ENCODE measurements at places on chromosomes 12 and 14. TPM values are rescaled to one million over a fixed set of nuclear protein-coding genes. Genes with fewer than 3 reads are reported as not detected.

OVCH1 gene
- not detected for total RNA-seq

GPRC5A gene
- 0.24 TPM for total RNA-seq

MIS18BP1 gene
- total RNA-seq = 55.5 TPM

ART4 gene
- not detected for total RNA-seq

COX6A1 gene
- 536 TPM for total RNA-seq

CALCOCO1 gene
- total RNA-seq = 8.1 TPM

P2RX2 gene
- total RNA-seq = not detected

SYNDIG1L gene
- not detected for total RNA-seq

SELPLG gene
- total RNA-seq = 21.9 TPM

ADAM21 gene
- 0.32 TPM for total RNA-seq

KRT75 gene
- not detected for total RNA-seq

PRICKLE1 gene
- total RNA-seq = not detected

CLEC9A gene
- not detected for total RNA-seq

TPPP2 gene
- total RNA-seq = not detected

PAH gene
- not detected for total RNA-seq

LBHD2 gene
- total RNA-seq = not detected

MEG3 gene
- not detected for total RNA-seq

ITPK1 gene
- total RNA-seq = 12.2 TPM
